ENCODE measurements at places on chromosomes 11 and 22. TPM values are rescaled to one million over a fixed set of nuclear protein-coding genes. Genes with fewer than 3 reads are reported as not detected.

The TPBGL gene
- 0.13 TPM for total RNA-seq

The KRTAP5-9 gene
- total RNA-seq: not detected

The MB gene
- total RNA-seq: not detected

The GDPD4 gene
- total RNA-seq: not detected

DNA sequence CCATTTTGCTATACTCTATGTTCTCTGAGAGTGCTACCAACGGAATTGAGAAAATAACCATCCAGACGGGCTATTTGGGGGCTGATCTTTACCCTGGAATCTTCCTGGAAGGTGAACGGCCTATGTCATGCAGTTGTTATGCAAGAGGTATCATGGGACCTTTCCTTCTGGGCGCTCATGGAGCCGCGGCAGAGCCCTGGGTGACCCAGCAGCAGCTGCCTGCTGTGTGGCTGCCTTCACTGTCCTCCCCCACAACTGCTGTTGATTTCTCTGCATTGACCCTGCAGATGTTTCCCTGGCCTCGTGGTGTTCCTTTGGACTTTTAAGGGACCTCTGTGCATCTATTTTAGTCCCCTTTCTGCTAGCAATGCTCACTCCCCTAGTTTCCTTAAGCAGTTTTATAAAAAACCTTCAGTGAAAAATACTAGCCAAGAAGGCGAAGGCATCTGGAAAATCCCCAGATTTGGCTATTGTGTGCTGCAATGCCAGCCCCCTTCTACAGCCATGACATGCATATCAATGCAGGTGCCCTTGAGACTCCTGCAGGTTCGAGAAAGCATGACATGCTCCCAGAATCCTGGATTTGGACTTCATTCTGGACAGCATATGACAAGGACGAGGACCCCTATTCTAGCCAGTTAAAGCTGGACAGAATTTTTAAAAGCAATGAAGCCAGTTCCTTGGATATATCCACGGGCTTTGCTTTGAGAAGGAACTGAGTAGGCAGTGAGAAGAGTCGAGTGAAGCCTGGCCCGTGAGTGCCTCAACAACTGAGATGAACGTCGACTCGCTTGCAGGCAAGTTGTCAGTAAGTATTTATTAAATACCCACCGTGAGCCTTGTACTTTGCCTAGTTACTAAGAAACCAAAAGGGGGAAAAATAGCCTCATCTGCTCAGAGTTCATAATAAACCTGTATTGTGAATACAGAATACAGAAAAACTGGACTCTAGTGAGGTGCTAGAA, at the start of gene SLC25A18:
TSS of gene SLC25A18 (plus strand) at position 593 of the 965 bp plus-strand sequence. CDS start 16,447 bp downstream, outside the sequence.
- H3K36me3 ChIP-seq: no peaks in the 10 kb centered on the region
- H3K27me3 ChIP-seq: no peaks in the 10 kb centered on the region
- H3K27ac ChIP-seq: no peak within 1 kb of the TSS
- H3K4me1 ChIP-seq: peaks cover 9% of the 10 kb centered on the region
- H3K4me3 ChIP-seq: no peak within 1 kb of the TSS

DNA sequence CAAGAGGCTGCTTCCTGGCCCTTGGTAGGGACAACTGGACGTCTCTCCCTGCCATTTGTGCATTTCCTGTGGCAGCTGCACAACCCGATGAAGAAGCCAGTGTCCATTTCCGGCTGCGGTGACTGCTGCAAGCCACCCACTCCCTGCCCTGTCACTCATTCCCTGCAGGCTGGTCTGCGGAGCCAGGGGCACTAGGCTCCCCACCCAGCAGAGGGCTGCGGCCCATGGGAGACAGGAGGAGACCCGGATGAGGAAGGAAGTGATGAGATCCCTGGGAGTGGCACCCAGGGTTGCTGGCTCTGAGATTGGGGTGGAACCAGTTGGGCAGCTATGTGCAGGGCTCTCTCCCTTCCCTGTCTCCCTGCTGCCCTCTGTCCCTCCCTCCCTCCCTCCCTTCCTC, 10.0 kb upstream of the MYRF start:
- no peak overlapping the region for H3K4me3 ChIP-seq
- H3K4me1 ChIP-seq: peaks cover 1% of the 10 kb centered on the region
- peaks cover 3% of the 10 kb centered on the region for H3K36me3 ChIP-seq
- H3K27me3 ChIP-seq: no peaks in the 10 kb centered on the region
- no peak overlapping the region for H3K27ac ChIP-seq
- DNase-seq: no peak

GRCh38 chr11:7688238-7688826, 15.0 kb upstream of the CYB5R2 start:
- H3K27me3 ChIP-seq: peaks cover 10% of the 10 kb centered on the region
- no peaks in the 10 kb centered on the region for H3K36me3 ChIP-seq
- H3K27ac ChIP-seq: no peak overlapping the region
- no peak overlapping the region for H3K4me3 ChIP-seq

DNA sequence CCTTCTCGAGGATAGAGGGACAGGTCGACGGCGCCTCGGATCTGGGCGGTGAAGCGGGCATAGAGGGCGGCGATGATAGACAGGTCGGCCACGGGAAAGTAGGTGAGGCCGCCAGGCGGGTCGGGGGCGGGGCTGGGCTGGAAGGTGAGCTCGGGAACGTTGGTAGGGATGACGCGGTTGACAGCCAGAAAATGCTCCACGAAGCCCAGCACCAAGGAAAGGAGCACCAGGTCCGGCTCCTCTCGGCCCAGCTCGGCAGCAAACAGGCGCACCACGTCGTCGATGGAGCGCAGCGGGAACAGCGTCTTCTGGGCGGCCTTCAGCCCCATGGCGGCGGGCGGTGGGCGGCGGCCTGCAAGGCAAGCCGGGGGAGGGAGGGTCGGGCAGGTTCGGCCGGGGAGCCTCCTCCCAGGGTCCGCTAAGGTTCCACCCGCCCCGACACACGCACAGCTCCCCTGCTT, 540 bp downstream of the MEN1 start:
- H3K27me3 ChIP-seq: no peaks in the 10 kb centered on the region
- peak overlapping the region; percentile 98 for H3K4me3 ChIP-seq
- DNase-seq: no peak
- H3K4me1 ChIP-seq: peaks cover 15% of the 10 kb centered on the region
- peaks cover 11% of the 10 kb centered on the region for H3K36me3 ChIP-seq

DNA sequence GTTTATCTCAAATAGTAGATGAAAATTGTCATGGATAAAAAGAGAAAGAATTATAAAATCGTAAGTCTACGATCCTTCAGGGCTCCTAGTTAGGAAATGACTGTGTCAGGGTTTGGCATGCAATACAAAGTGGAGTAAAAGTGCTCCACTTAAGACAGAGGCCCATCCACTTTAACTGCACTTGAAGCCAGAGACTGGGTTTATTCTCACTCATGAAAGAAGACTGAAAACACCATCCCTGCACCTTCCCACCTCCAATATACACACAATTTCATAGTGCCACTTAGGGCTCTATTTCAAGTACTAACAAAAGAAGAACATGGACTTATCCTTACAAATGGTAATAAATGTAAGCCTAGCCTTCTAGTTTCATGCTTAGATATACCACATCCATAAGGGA, 70.7 kb downstream of the ANO5 start:
- no peaks in the 10 kb centered on the region for H3K4me1 ChIP-seq
- no peak overlapping the region for H3K27ac ChIP-seq
- H3K4me3 ChIP-seq: no peak overlapping the region
- no peaks in the 10 kb centered on the region for H3K36me3 ChIP-seq
- no peaks in the 10 kb centered on the region for H3K27me3 ChIP-seq
- no peak for DNase-seq

DNA sequence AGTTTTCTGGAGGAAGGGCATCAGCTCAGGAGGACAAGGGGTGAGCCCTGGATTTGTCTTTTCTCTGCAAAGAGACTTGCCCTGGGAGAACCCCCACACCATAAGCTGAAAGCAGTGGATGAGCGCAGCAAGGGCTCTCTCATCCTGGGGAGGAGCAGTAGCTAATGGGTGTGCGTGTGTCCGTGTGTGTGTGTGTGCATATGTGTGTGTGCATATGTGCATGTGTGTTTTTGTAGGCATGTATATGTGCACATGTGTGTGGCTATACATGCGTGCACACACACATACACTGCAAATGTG, 45.3 kb downstream of the SMIM38 start:
- no peaks in the 10 kb centered on the region for H3K36me3 ChIP-seq
- DNase-seq: no peak
- H3K4me1 ChIP-seq: peaks cover 3% of the 10 kb centered on the region
- H3K27me3 ChIP-seq: peaks cover 6% of the 10 kb centered on the region
- no peak overlapping the region for H3K4me3 ChIP-seq

- no peak for DNase-seq
- H3K4me1 ChIP-seq: peaks cover 20% of the 10 kb centered on the region
- H3K36me3 ChIP-seq: peaks cover 5% of the 10 kb centered on the region
These were observed 13.5 kb downstream of the SGSM3 start for GRCh38 chr22:40383905-40384304.

GRCh38 chr22:42934338-42934737, 77.3 kb upstream of the ARFGAP3 start:
- peak overlapping the region; percentile 100 for H3K27ac ChIP-seq
- H3K27me3 ChIP-seq: no peaks in the 10 kb centered on the region
- DNase-seq: no peak
- no peaks in the 10 kb centered on the region for H3K36me3 ChIP-seq
- peak overlapping the region; percentile 58 for H3K4me3 ChIP-seq

DNA sequence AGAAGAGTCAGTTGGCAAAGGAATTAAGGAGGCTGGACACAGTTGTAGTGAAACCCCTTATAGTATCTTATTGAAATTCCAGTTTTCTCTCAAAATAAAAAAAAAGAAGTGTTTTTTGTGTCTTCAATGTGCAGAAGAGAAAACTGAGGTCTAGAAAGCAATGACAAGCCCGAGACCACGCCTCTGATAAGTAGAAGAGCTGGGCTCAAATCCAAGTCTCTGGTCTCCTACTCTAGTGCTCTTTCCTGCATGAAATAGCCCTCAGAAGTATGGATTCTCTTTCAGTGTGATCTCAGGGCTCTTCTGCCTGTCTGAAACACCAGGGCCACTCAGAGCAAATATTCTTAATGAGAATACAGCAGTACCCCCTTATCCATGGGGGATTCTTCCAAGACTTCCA, 200.9 kb downstream of the KIF18A start:
- DNase-seq: no peak
- no peaks in the 10 kb centered on the region for H3K36me3 ChIP-seq
- H3K4me1 ChIP-seq: peaks cover 25% of the 10 kb centered on the region

DNA sequence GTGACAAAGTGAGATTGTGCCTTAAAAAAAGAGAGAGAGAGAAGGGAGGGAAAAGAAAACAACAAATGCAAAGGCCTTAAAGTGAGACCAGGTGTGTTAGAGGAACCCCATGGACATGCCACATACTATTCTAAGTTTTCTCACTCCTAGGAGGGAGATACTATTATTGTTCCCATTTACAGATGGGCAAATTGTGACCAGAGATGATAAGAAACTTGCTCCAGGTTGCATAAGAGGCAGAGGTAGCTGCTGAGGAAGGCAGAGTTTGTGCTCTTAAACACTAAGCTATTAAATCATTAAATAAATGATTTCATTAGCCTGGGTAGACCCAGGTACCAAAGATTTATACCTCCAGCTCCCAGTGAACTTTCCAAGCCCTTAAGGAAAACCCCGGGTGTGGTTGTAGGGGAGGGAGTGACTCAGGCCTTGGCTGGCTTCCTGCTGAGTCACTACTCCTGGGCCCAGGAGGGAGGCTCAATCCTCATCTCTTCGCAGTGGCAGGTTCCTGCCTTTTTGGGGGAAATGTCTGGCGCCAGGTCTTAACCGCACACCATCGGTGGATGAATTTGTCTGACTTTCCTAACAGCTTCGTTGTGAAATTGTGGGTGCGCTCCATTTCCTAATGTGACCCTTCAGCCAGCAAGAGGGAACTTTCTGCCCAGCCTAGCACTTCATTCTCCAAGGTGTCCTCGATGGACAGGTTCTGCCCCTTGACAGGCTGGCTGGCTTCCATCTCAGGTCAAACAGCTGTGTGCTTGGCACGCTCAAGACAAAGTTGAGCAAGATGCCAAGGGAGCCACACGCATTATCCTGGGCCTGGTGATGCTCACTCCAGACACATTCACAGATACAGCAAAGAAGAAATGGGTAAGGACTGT, 33.4 kb upstream of the PTPRJ start:
- peaks cover 27% of the 10 kb centered on the region for H3K4me1 ChIP-seq
- H3K36me3 ChIP-seq: no peaks in the 10 kb centered on the region
- no peak for DNase-seq
- no peak overlapping the region for H3K4me3 ChIP-seq
- peak overlapping the region; percentile 62 for H3K27ac ChIP-seq
